Activated naive CD4-positive, alpha-beta T cell (primary cell): ENCODE measurements at places on chromosomes 2 and 18.

GRCh38 chr2:40353231-40353630 lies 98.7 kb downstream of the SLC8A1 start:
- no peak for DNase-seq

- DNase-seq = no peak
These were observed 4.8 kb upstream of the KCNG2 start for GRCh38 chr18:79792988-79793355.

GRCh38 chr2:144235050-144235449 lies 284.9 kb downstream of the ZEB2 start:
- DNase-seq = no peak

DNA sequence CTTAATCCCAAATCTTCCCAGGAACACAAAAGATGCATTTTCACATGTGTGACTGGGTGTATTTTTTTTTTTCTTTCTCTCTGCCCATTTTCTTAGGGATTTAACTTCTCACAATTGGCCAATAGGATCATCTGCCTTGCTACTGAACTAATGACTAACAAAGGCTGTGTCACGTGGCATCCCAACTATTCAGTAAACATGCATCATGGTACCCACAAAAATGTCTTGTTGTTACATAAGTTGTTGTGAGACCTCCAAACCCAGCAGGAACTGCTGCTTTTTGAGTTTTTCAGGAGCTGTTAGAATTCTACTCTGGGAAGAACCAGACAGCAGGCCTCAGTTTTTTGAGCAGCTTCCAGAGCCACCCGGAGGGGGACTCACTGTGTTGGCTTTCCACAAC lies 31.9 kb downstream of the GAD1 start:
- no peak for DNase-seq

- DNase-seq = no peak
These were observed 22.8 kb downstream of the TRABD2A start for GRCh38 chr2:84858123-84858522.

DNA sequence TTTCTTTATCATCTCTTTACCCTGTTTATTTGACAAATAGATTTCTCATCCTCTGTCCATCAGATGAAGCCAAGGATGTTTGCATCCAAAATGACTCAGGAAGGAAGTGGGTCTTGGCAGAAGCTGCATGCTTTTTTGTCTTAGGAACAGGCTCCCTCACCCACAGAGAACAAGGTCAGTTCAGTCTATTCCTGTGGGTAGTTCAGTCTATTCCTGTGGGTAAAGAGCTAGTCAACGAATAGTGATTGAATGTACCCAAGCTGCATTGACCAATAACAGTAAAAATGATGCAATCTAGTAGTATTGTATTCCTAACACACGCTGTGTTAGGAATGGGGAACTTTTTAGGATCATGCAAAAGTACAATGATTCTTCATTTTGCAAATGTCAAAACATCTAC lies 290.8 kb upstream of the TANK start:
- DNase-seq = no peak

DNA sequence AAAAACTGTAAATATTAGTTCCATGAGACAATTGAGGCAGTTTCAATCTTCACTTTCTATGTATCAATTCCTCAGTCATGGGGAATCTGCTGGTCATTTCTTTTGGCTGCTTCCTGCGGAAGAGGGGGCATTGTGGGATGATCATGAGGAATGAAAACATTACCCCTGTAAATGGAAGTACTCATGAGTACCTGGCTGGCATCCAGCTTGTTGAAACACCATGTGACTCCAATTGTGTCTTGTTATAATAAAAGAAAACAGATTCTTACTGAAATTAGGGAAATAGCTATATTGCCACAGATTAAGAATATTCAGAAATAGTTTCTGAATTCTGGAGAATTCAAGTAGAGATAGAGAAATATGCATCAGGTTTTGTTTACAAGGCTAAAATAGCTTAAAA lies 41.6 kb upstream of the GPR39 start:
- DNase-seq = no peak

GRCh38 chr2:198571393-198571792 lies 767.0 kb downstream of the PLCL1 start:
- DNase-seq = no peak

DNA sequence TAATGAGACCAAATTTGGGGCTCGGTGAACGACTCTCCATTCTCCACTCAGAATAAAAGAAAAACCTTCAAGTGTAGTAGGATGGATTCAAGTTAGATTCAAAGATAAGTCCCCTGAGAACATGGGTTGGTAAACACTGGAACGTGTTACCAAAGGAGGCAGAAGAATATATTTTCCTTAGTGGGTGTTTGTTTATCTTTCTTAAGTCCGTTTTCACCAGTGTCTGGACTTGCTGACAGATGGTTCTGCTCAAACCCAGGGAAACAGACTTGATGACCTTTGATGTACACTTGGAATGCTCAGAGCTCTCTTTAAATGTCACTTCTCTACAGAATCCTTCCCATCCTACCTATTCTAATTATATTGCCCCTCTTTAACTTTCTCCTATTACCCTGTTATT lies 310.3 kb upstream of the ZNF521 start:
- no peak for DNase-seq

- no peak for DNase-seq
These were observed 346.3 kb downstream of the DSC3 start for GRCh38 chr18:30696201-30696600.

DNA sequence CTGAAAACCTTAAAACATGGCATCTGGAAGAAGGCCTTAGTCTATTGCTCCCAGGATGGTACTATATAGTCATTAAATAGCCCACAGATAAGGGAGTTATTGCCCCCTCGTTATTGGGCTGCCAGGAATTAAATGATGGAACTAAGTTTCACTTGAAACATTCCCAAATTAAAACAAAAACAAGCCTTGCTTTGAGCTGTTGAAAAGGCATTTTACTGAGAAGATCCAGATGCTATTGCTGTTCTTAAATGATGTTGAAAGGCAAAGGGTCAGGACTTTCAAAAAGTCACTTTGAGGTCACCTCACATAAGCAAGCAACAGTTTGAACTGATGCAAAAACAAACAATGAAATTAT lies 2.0 kb upstream of the AMMECR1L start:
- DNase-seq = no peak

DNA sequence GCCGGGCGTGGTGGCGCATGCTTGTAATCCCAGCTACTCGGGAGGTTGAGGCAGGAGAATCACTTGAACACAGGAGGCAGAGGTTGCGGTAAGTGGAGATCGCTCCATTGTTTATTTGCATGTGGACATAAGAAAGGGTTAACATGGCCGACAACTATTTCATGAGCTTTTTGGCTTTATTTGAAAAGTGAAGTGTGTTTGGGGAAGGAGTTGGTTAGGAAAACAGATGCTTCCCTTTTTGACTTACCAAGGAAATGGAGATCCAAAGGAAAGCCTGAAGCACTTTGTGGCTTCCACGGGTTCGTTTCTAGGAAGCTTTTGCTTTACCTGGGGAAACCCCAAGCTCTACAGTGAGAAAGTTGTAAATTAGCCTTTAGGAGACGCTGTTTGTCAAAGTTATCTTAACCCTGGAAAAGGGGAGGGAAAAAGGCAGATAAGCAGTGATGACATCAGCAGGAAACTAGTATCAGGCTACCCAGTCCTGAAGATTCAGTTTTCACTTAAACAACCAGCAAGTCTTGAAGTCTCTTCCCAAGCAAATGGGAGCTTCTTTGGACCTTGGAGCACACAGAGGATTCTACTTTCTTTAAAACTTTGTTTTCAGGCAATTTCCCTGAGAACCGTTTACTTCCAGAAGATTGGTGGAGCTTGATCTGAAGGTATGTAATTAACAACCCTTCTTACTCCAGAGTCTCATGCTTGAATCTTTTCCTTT lies at the start of gene CASP10:
CASP10 (plus strand) TSS at position 492 of the 715 bp plus-strand sequence. CDS start 2,637 bp downstream, outside the sequence.
- DNase-seq = no peak

DNA sequence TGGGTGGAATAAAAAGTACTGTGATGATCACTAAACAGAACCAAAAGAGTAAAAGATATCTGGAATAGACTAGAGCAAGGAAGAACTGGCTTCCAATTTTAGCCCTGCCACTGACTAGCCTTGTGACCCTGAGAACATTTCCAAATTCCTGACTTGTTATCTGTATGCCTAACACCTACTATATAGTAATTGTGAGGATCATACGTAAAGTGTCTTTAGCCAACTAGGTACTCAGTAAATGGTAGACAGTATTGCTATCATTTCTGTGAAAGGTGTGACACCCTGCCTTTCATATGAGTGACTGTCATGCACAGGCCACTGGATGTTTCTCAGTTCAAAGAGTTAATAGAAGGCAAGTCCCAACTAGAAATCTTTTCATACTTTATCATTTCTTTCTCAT lies 29.8 kb downstream of the CYTIP start:
- DNase-seq = no peak

- DNase-seq = no peak
These were observed 75.7 kb downstream of the BCL2L11 start for GRCh38 chr2:111196435-111196834.

GRCh38 chr2:55112229-55113031 lies 62.2 kb upstream of the RTN4 start:
- no peak for DNase-seq

DNA sequence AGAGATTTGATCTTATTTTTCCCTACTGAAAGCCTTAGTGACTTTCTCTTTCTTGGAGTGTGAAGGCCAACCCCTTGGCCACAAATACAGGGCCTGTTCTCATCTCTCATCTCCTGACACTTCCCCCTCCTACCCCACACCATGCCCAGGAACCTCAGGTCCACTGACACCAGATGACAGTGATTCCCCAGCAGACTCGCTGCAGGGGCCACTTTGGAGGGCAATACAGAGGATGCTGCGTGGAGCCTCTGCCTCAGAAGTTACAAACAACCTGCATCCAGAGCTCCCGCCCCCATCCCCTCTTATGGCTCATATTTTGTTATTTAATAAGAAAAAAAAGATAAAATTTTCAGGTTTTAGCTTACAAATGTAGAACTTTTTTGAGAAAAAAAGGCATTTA lies 70.1 kb upstream of the LGALSL start:
- no peak for DNase-seq

- DNase-seq = no peak
These were observed 270.7 kb downstream of the ALK start for GRCh38 chr2:29650631-29651097.

GRCh38 chr2:172403881-172404468 lies 23.4 kb upstream of the ITGA6 start:
- DNase-seq = no peak

DNA sequence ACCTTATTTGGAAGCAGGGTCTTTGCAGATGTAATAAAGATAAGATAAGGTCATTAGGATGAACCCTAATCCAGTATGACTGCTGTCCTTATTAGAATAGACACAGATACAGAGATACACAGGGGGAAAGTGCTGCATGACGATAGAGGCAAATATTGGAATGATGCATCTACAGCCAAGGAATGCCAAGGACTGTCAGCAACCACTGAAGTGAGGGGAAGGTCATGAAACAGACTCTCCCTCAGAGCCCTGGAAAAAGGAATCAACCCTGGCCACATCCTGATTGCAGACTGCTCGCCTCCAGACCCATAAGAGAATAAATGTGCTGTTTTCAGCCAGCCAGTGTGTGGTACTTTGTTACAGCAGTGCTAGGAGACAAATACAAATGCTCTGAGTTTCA lies 14.8 kb downstream of the TMEM237 start:
- no peak for DNase-seq

GRCh38 chr2:6352247-6352646 lies 513.5 kb downstream of the CMPK2 start:
- no peak for DNase-seq

GRCh38 chr18:58908006-58908405 lies 43.3 kb downstream of the ZNF532 start:
- no peak for DNase-seq

- DNase-seq = no peak
These were observed 6.9 kb downstream of the OTX1 start for GRCh38 chr2:63057249-63058143.
